Skin of body (tissue), 3 donors: ENCODE measurements at places on chromosomes 4 and X. TPM values are rescaled to one million over a fixed set of nuclear protein-coding genes. Genes with fewer than 3 reads are reported as not detected.

YY2 gene
- total RNA-seq = 2.5 TPM

DCTD gene
- 36.0 TPM for total RNA-seq

FAM53A gene
- total RNA-seq = 2.0 TPM

UGT2B17 gene
- not detected for total RNA-seq

TMEM271 gene
- total RNA-seq = 0.30 TPM

SLC25A53 gene
- total RNA-seq = 12.7 TPM

GIMD1 gene
- not detected for total RNA-seq

ARHGAP24 gene
- 78.8 TPM for total RNA-seq

PGAM4 gene
- not detected for total RNA-seq

DNA sequence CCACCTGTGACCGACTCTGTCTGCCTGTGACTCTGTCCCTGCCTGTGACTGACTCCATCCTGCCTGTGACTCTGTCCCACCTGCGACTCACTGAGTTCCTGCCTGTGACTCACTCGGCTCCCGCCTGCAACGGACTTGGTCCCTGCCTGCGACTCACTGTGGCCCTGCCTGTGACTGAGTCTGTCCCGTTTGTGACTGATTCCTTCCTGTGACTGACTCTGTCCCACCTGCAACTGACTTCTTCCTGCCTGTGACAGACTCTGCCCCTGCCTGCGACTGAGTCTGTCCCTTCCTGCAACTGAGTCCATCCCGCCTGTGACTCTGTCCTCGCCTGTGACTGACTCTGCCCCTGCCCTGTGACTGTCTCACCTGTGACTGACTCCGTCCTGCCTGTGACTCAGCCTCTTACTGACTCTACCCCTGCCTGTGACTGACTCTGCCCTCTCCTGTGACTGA lies 9.6 kb upstream of the UVSSA start:
- no peak for DNase-seq

GRCh38 chr4:76559236-76560071 lies 124.4 kb downstream of the SHROOM3 start:
- DNase-seq = no peak

- no peak for DNase-seq
Observed at GRCh38 chrX:130415201-130415600, 13.4 kb downstream of the RBMX2 start.

DNA sequence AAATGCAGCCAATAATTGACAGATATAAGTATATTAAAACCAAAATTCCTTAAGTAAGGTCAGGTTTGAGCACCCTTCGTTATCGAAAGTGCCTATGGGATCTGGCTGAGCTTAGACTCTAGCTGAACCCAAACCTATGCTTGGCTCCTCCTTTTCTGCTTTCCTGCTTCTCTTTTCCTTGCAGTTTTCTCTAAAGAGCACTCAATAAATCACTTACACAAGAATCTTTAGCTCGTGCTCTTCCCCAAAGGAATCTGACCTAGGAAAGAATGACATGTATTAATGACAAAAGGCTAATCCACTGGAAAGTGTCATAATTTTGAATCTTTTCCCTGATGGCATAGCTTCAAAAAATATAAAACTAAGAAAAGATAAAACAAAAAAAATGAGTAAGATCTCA lies 282.7 kb downstream of the DKK2 start:
- DNase-seq = no peak

DNA sequence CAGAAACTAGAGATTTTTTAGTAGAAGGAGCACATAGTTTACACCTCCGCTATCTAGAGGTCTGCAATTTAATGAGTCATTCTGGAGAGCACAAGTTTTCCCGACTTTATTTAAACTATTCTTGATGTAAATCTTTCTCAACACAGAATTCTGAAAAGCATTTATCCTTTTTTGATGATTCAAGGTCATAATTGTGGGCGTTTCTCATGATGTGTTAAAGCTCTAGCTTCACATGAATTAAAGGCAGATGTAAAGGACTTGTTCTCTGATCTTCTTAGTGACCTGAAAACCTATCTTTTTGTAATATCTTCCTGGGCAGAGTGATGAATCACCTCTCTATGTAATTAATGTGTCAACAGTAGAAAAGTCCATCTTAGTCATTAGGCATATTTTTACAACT lies 128.8 kb downstream of the COMMD8 start:
- no peak for DNase-seq

- DNase-seq = no peak
Observed at GRCh38 chrX:119971184-119971583, 27.6 kb upstream of the NKAP start.

DNA sequence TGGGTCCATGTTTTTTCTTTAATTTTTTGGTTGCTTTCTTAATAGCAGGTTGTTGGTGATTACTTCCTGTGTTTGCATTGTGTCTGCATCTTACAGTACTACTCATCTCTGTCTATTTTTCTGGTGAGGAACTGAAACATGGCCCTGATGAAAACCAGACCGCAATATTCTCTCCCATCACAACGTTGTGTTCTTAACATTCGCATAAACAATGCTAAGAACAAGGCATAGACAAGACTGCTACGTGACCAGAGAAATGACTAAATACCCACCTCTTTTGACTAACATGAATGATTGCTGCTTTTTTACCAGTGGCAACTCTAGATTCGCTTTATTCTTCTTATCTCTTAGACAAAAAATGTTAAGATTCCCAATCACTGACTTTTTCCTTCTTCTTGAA lies 179.1 kb downstream of the GC start:
- no peak for DNase-seq

DNA sequence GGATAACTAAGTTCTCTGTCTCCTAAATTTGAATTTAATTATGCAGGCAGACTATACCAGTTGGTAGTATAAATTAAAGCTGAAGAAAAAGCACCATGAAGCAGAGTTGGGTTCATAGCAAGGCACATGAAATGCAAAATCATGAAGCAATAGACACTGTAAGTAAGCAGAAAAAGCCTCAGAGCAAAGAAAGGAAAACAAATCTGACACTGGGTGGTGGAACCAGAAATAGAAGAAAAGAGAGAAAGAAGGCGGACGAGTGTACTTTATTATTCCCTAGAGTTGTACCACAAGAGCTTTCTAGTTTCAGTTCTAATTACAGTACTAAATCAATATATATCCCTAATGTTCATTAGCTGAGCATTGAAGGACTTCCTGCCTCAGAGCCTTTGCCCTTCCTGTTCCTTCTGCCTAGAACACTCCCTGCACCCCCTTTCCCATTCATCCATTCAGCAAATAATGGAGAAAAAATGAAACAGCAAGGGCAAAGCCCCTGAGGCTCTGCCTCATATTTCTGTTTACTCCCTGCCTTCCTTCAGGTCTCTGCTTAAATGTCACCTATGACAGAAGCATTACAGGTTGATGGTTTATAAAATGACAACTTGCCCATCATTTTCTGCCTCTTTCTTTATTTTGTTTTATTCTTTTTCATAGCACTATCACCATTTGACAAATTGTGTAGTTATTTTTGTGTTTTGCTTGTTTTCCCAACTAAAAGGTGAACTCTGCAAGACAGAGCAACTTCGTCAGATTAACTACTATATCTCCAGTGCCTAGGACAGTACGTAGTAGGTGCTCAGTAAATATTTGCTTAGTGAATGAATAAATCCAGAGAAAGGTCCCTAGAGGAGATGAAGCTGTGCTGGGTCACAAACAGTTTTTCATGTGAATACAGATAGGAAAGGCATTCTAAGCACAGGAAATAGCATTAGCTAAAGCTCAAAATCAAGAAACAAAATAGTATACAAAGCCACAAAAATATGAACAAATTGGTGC lies 154.0 kb upstream of the RASGEF1B start:
- DNase-seq = no peak

DNA sequence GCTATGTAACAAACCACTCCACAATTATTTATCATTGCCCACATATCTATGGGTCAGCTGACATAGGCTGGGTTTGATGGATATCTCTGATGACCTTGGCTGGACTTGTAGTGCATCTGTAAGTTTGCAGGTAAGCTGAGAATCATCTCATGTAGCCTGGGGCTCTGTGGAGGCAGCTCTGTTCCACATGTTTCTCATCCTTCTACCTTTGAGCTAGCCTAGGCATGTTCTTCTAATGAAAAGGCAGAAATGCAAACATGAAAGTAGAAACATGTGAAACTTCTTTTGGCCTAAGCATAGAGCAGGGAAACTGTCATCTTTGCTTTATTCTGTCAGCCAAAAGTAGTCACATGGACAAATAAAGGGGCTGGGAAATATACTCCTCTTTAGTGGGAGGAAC lies 18.2 kb downstream of the MRPL1 start:
- DNase-seq = peak; percentile 21

DNA sequence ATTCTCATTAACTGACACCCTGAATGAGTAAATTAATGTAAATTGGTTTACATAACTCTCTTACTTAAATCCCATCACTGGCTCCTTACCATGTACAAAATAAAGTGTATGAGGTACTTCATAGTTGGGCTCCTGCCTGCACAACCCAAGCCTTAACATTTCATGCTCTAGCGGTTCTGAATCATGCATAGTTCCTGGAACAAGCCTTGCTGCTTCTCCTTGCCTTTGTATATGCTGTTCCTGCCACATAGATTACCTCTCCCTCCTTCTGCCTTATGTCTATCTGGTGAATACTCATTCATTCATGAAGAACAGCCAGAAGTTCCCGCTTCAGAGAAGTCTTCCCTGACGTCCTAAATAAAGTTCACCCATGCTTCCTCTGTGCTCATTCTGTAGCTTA lies 594.7 kb downstream of the SMARCA1 start:
- no peak for DNase-seq

DNA sequence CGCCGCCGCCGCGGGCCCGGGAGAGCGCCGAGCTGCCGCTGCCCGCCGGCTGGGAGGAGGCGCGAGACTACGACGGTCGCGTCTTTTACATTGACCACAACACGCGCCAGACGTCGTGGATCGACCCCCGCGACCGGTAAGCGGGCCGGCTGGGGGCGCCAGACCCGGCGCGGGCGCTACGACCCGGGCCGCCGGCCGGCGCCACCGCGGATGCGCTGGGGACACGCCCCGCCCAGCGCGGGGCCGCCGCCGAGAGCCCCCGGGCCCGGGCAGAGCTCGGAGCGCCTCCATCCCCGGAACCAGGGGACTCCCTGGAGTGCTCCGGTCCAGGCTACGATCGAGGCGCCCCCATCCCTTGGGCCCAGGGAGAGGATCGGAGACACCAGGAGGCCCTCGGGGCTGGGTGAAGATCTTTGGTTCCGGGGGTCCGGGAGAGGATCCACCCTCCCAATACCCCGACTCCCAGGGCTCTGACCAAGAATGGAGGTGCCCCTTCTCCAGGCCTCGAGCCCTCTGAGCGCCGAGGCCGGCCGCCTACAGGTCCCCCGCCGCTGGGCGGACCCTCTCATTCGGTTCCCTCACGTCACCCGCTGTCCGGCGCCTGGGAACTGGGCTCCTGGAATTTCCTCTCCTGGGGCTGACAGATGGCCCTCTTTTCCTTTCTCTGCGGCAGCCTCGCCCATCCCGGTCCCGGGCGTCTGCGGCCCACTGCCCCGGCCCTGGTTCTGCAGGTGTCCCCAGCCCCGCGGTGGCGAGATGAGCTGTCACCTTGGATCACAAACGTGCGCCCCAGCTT lies 48.8 kb downstream of the CLDN34 start:
- DNase-seq = no peak

DNA sequence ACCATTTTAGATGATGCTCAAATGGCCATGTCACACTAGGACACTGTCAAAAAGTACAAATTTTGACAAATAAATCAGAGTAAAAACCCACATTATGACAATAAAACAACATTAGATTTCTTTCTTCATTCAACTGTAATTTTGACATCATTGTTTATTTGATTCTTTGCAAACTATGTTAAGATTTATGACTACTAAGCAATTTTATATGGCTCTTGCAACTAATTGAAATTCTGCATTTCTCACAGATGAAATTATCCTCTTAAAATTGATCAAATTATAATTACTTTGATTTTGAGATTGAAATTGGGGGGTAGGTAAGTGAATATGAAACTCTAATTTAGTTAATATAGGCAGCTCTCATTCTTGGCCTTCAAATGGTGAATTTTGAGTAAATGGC lies 59.8 kb downstream of the ATOH1 start:
- no peak for DNase-seq

DNA sequence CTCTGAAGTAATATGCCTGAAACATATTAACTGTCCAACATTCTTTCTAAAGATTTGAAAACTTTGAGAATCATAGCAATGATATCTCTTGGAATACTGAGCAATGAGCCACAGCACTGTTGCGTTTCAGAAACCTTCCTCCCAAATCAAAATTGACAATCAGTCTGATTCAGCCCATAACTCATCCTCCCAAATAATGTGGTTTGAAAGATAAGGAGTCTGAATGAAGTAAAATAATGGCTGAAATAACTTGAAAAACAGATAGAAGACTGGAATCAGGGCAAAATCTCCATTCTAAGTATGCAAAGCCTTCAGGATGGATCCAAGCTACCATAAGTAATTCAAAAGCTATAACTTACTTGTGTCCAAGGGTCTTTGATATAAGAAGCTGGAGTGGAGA lies 98.6 kb upstream of the PLS3 start:
- DNase-seq = no peak

DNA sequence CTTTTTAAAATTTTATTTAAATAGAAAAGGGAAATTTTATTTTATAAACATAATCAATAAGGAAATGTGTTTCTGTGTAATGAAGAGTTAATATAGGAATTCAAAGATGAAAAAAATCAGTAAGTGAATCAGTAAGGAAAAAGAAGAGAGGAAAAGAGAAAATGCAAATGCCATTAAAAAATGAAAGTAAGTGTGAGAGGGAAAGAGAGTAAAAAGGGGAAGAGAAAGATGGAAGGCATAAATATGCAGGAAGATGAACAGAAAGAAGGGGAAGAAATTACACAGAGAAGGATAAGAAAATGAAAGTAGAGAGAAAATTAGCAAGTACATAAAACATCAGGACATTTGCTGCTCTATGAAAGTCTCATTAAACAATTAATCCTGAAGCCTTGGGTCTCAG lies 349.9 kb downstream of the FSTL5 start:
- DNase-seq = no peak

DNA sequence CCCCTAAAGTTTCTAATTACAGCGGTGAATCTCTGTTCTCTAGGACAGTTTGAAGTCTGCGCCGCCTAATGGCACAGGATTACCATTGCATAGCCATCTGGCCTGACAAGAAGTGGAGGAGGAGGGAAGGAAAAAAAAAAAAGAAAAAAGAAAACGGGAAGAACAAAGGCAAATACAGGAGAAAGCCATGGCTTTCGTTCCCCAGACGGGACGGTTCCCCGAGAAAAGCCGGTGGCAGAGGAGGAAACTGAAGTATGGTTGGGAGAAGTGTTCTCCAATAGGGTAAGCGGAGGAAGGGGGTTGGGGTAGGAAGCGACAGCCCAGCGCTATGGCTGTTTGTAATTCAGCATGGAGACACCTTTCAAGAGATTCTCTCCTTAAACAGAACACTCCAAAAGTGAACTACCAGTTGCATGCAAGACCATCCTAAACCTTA lies 80.8 kb downstream of the HMGN5 start:
- DNase-seq = peak; percentile 64

GRCh38 chrX:149145845-149146285 lies 359.2 kb downstream of the IDS start:
- no peak for DNase-seq

GRCh38 chrX:40237731-40238178 lies 140.0 kb upstream of the BCOR start:
- DNase-seq = no peak

GRCh38 chr4:97013711-97014110 lies 1129.6 kb downstream of the STPG2 start:
- DNase-seq = no peak
